ENCODE measurements at places on chromosomes 5 and 9.

DNA sequence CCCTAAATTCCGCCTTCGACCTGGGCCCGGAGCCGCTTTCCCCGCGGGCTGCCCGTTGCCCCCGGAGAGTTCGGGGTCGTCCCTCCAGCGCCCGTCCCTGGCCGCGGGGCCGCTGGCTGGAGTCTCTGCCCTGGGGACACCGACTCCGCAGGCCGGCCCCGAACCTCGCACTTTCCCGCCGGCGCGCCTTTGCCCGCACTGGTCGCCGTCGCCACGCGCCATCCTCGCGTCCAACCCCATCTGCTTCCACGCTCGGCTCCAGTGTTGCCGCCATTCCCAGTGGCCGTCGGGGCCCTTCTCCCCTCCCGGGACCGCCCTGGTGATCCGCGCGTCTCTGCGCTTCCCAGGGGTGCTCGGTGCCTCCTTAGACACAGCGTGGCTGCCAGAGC is 11.0 kb downstream of the LHX3 start:
- DNase-seq = no peak

- DNase-seq = no peak
Observed at GRCh38 chr5:55973296-55973695, 21.5 kb downstream of the IL6ST start.

GRCh38 chr5:33241802-33242201 is 199.0 kb upstream of the TARS1 start:
- no peak for DNase-seq

DNA sequence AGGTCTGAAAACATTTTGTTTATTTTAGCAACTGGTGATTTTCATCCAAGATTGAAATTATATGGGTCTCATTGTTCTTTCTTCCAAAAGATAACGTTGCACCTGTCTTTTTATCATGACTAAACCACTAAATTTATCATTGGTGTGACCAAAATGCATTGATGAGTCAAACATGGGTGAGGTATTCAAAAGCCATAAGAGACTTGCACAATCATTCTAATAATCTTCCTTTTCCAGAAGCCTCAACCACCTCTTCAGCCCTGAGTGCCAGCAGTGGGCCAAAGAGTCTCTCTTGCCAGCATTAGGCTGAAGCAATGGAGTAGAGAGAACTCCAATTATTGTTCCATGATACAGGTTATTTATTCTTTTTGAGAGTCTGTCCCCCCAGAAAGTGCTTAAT is 198.9 kb downstream of the LURAP1L start:
- no peak for DNase-seq

- no peak for DNase-seq
Observed at GRCh38 chr5:11251247-11251646, 490.2 kb upstream of the DAP start.

GRCh38 chr9:128940271-128940921 is 7.0 kb downstream of the DOLK start:
- DNase-seq = no peak

GRCh38 chr5:181243564-181244343 is at the start of gene RACK1:
Gene RACK1, minus strand, starts transcription at chr5:181243906. Its CDS starts 106 bp downstream, at chr5:181243800.
- peak; percentile 83 for DNase-seq

DNA sequence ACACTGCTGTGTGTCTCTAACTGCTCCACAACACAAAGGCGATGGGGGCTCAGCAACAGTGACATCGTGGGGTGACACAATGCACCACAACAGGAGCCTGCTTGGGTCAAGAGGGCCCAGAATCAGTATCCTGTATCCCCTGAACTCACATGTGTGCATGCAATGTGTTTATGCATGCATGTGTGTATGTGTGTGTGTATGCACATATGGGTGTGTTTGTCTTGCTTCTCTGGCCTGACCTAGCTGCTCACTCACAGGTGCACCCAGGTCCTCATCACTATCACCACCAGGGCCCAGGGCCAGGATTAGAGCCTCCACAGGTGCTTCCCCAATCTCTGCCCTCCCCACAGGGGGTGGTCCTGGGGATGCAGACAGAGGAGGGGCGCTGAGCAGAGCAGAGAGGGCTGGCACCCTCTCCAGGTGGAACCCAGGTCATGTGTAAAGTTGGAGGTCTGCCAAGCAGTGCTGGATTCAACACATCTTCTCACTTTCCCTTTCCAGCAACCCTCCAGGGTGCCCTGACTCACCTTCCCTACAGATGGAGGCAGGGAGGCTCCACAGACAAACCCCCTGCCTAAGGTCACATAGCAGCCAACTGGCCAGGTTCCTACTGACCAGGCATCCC is 18.1 kb upstream of the ZNF484 start:
- no peak for DNase-seq

DNA sequence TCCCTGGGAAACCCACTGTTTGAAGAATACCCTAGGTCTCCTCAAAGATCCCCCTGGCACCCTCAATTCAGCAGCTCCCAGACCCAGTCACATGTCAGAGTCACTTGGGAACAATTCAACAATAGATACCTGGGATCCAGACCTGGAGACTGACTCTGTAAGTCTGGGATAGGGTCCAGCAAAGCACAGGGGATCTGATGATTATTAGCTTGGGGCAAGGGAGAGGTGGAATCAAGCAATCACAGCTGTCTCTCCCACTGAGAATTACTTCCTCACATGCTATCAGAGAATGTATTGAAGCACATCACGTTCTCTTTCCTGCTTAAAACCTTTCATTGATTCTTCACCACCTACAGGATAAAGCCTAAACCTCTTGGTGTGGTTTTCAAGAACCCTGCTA is 5.9 kb downstream of the FAM193B start:
- DNase-seq = no peak

DNA sequence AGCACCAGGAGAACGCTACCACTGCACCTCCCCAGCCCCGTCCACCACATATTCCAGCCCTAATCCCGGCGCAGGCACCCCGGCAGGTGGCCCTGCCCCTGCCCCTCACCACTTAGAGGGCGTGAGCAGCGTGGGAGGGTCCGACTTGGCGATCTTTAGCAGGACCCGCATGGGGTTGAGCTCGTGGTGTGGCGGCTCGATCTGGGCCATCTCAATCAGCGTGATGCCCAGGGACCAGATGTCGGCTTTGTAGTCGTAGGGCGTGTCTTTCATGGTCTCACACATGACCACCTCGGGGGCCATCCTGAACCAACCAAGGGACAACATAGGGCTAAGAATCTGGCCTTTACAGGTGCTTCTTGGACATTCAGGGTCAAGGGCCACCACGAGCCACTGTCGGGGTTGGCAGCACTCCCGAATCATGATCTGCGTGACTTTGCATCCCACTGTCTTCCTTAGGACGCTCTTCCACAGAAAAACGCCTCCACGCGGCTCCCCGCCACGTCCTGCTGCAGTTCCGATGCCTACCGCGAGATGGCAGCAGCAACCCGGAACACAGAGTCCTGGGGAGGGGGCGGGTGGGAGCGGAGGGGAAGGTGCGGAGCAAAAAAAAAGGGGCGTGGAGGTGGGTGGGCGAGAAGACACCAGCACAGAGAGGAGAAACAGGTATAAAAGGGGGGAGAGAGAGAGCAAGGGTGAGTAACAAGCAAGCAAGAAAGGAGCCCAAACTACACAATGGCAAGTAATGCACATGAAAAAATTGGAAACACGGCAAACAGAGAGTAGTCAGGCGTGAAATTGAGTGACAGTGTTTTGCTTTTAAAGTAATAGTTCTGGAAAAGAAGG is 81.3 kb downstream of the STK10 start:
- DNase-seq = peak; percentile 71

GRCh38 chr9:37921546-37922300 is 17.8 kb upstream of the SLC25A51 start:
- DNase-seq = no peak

- DNase-seq = no peak
Observed at GRCh38 chr5:3889412-3890142, 293.9 kb downstream of the IRX1 start.

GRCh38 chr5:6827526-6828219 is 114.4 kb downstream of the TENT4A start:
- no peak for DNase-seq

DNA sequence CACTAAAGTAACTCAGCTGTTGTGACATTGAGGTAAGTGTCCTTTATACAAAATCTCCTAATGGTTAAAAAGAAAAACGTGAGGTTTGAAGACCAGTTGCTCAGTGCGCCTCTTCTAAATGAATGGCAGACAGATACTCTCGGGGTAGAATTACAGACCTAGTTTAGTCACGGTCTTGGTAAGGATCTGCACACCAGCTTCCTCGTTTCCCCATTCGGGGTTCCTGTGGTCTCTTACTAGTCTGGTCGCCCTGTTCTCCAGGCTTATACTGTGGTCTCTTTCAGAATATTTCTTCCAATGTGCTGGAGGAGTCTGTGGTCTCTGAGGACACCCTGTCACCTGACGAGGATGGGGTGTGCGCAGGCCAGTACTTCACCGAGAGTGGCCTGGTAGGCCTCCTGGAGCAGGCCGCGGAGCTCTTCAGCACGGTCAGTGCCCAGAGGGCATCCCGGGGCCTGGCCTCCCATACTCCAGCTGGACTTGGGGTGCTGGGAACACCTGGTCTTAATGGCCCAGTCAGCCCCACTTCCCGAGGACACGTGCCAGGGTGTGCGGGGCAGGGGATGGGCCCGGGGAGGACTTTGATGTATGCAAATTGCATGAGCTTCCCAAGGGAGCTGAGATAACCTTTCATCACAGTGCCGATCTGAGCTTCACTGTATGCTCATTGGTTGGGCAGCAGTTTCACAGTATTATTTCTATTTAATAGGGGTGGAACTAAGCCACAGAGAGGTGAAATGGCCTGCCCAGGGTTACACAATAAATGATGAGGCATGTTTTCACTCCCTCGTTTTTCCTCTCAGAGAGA is 224.5 kb downstream of the DOCK8 start:
- no peak for DNase-seq

- DNase-seq = no peak
Observed at GRCh38 chr5:40436535-40437237, 243.0 kb upstream of the PTGER4 start.

- no peak for DNase-seq
Observed at GRCh38 chr5:113689647-113690046, 176.2 kb downstream of the YTHDC2 start.

GRCh38 chr9:36444203-36444602 is 44.1 kb upstream of the RNF38 start:
- no peak for DNase-seq

DNA sequence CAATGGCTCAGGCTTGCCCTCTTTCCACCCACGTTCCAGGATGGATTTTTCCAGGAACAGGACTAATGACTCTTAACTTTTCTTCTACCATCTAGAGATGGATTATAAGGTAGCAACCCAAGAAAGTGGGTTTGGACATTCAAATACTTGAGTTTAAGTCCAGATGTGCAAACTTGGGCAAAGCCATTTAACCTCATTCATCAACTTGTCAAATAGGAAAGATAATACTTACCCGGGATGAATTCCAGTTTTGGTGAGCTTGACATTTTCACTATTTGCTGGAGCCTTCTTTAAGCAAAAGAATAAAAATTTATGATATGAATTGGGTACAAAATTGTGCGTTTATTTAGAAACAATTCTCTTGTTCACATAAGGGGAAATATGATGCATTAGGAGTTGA is 44.3 kb upstream of the ZBED3 start:
- no peak for DNase-seq

DNA sequence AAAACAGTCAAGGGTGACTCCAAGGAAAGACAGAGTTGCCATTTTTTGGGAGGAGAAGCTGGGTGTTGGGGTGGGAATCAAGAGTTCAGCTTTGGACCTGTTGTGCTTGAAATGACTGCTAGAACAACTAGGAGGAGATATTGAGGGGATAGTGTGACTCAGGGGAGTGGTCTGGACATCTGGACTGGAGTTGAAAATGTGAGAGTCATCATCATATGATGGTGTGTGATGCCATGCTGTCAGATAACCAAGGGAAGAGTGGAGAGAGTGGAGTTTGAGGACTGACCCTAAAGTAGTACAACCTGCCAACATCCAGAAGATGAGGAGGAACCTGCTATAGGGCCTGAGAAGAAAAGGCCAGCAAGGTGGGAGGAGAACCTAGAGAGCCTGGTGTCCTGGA is 199.7 kb downstream of the ARHGEF28 start:
- DNase-seq = no peak

- DNase-seq = no peak
Observed at GRCh38 chr5:10653751-10654400, 90.0 kb downstream of the ANKRD33B start.

DNA sequence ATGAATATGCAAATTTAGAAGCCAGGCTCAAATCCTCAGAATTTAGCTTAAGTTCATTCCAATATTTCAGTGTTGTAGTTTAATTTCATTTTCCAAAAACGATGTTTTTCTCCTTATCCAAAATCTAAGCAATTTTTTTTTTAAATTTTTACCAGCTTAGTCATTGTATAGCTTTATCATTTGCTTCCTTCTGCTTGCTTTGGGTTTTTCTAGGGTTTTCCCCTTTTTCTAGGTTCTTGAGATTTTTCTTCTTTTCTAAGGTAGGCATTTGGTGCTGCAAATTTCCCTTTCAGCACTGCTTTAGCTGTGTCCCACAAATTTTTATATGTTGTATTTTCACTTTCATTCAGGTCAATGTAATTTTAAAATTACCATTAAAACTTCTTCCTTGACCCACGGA is 34.4 kb upstream of the CCDC112 start:
- no peak for DNase-seq

- DNase-seq = no peak
Observed at GRCh38 chr5:102554082-102554481, 55.3 kb upstream of the SLCO6A1 start.

Data from stimulated activated CD4-positive, alpha-beta T cell treated with anti-CD3 and anti-CD28 coated beads, Interleukin-1b, Interleukin-23, amount 100 ng/mL, for 4 hours (primary cell).